ENCODE measurements at places on chromosomes 2 and 18.

DNA sequence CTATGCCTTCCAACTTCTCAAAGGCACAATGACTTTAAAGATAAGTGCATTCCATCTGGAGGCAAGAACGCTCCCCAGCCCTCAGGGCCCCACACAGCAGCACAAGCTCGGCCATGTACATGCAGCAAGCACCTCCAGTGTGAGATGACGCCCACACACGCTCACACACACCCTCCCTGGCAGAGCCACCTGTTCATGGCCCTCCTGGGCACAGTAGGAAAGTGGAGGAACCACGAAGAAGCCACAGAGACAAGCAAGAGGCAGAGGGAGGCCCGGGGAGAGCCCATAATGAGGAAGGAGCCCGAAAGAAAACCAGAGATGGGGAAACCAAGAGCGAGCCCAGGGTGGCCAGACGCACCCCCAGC lies 21.7 kb downstream of the BIN1 start:
- no peak for DNase-seq

DNA sequence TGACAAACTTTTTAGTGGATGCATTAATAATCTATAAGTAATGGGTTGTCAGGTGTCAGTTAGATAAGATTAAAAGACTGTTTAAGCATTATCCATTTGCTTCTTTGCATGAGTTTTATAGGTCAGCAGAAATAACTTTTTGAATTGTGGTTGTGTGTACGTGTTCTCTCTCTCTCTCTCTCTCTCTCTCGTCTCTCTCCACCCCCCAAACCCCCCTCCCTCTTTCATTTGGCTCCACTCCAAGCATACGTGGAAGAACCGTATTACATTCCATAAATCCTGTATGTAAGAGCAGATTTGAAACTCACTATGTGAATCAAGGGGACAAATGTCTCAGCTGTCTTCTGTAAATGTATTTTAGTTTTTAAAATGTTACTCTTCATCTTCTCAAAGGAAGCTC lies 120.2 kb downstream of the MEIS1 start:
- peak; percentile 69 for DNase-seq

GRCh38 chr18:50973367-50974126 lies 5.7 kb downstream of the ELAC1 start:
- no peak for DNase-seq

- peak; percentile 42 for DNase-seq
These were observed at the start of gene CCDC68 for GRCh38 chr18:54958704-54959625. TSS of gene CCDC68 (minus strand) at chr18:54959461. CDS start at chr18:54942791, 16,670 bp downstream.

DNA sequence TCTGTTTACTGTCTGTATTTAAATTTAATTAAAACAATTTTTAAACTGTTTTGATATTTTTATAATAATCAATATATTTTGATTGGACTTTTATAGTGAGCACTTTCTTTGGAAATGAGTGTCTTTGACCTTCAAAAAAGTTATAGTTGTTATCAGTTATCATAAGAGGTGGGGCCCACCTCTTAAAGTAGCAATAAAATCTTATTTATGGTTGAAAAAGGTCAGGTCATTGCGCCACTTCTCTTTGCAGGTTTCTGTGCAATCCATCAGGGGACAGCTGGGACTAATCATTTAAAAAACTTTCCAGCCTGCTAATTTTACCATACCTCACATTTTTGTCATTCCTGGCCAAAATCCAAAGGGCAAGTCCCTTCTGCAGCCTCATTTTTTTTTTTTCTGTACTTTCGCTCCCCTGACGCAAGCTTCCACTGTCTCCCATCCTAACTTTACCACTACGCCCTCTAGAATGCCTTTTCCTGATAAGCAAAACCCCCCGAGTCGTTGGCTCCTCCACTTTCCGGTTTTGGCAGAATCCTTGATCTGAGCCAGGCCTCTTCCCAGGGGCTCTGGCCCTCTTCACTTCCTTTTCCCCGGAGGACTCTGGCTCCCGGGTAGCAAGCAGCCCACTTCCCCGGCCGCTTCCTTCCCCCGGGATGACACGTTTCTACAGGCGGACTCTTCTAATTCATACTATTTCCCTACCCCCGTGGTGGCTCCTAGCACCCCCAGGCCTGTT lies 1.1 kb upstream of the SEH1L start:
- DNase-seq: no peak

DNA sequence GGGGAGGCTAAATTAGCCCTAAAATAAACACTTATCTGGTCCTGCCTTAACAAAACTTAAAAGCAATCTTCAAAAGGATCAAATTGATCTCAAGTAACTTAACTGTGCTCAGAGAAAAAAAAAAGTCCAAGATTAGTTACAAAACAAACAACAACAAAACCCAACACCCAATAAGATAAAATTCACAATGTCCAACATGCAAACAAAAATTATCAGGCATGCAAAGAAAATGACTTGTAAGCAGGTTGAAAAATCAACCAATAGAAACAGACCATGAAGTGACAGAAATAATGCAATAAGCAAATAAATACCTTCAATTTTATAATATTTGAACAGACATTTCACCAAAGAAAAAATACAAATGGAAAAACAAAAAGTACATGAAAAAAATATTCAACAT lies 4.0 kb upstream of the REEP1 start:
- no peak for DNase-seq

- DNase-seq: no peak
These were observed 129.3 kb upstream of the CCDC68 start for GRCh38 chr18:55088561-55088960.

DNA sequence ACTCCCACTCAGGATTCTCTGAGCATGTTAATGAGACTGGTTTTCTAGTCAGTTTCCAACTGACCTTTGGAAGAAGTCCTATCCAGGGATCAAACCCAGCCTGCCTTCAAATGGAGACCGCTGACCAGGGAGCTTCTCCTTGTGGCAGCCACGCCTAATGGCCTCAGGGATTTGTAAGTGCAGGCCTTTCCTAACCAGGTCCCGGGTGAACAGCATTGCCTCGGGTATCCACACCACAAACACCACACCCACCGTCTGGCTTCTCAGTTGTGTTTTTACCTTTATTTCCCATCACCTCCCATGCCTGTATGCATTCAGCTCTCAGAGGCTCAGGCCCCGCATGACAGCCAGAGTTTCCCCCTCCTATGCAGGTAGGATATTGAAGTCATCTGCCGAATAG lies 406.3 kb upstream of the HS6ST1 start:
- DNase-seq: no peak

- DNase-seq: peak; percentile 73
These were observed 573 bp downstream of the KDSR start for GRCh38 chr18:63366213-63367052.

DNA sequence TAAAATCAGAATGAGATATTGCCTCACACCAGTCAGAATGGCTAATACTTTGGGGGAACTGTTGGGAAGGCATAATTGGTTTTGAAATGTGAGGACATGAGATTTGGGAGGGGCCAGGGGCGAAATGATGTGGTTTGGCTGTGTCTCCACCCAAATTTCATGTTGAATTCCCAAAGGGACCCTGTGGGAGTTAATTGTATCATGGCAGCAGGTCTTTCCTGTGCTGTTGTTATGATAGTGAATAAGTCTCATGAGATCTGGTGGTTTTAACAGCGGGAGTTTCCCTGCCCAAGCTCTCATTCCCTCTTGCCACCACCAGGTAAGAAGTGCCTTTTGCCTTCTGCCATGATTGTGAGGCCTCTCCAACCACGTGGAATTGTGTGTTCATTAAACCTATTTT lies 59.6 kb downstream of the CSRNP3 start:
- DNase-seq: no peak

GRCh38 chr2:1407950-1408675 lies 5.2 kb upstream of the TPO start:
- DNase-seq: no peak

DNA sequence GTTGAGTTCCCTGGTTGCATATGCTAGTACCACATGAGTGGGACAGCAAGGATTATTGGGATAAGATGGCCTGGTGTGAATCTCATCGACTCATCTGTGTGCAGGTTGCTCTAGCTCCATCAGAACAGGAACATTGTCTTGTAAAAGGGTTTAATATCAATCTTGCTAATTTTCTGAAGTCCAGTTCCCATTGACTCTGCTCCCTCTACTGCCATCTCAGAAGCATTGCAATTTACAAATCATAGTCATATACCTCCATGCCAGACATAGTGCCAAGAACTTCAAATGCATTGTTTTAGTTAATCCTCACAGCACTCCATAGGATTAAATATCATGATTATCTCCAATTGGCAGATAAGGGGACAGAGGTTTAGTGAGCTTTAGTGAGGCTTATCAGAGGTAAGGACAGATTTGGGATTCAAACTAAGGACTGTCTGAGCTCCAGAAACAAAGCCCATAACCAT lies 4.8 kb upstream of the STAT4 start:
- no peak for DNase-seq

DNA sequence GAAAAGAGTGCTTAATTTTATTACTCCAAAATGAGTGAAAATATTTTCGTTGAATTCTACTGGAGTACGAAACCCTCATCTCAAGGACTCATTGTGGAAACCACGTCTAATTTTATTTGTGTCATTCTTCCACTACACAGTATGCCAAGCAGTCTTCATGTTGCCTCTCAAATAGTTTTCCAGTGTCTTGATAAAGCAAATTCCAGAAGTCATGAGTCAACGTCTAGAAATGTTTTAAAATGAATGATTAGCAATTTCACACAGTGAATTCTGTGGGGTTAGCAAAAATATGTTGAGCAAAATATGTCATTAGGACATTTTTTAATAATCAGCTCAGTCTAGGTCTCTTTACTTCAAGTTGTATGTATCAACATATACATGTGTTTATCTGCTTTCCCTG lies 865.5 kb downstream of the DSC3 start:
- DNase-seq: no peak

DNA sequence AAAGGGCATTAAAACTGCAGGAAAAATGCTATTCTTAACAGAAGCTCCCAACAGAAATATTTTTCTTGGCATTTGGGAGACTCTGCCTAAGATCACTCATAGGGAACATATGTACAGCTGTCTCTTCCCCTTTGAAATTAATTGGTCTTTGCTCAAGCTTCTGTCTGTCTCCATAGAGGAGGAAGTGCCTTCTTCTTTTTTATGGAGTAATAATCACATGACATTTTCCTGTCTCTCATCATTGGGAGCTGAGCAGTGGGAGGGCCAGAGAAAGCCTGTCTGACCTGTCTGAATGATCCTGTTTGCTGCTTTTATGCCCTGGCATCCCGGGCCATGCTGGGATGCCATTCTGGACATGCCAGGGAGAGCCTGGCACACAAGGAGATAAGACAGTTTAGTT lies 145.6 kb downstream of the AQP4 start:
- no peak for DNase-seq

DNA sequence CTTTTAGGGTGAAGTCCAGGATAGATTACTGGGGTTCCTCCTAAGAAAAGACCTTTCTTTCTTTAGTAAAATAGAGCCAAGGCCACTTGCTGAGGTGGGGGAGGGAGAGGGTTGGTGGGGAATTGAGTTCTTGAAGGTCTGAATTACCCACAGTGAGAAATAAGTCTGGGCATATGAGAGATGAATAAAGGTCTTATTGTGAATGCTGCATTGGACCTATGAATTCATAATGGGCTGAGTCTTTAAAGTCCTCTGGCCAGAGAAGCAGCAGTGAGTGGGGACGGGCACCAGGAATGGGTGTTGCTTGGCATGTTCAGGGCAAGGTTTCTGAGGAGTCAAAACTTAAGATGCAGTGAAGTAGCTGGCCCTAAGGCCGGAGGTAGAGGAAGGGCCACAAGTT lies 10.5 kb downstream of the MAPRE3 start:
- DNase-seq: no peak

DNA sequence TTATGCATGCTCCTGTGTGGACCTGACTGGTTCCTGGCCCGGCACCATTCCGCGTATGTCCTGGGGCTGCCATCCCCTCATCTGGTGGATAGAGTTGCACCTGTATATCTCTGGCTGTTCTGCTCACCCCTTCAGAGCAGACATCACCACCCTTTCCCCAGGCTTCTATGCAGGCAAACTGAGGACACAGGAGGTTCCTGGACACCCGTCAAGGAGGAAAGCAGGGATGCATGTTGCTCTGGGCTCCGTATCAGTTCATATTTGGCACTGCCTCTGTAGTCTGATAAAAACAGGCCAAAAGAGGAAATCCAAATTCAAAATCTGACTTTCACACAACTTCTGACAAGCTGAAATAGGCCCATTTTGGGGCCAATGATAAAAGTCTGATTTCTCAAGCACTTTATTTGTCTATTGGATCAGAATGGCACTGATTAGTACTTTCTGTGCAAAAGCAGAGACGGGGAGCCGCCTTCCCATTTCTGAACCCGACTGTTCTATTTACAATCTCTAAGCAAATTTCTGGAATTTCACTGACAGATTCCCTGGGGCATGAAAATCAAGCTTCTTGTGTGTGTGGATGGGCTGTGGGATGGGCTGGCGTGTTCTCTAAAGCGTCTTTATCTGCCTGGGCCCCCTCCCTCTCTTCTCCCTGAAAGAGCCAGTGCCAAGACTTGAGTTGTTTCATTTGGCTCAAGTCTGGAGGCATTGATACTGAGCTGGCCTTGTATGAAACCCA lies 96.9 kb downstream of the SETBP1 start:
- DNase-seq: no peak

DNA sequence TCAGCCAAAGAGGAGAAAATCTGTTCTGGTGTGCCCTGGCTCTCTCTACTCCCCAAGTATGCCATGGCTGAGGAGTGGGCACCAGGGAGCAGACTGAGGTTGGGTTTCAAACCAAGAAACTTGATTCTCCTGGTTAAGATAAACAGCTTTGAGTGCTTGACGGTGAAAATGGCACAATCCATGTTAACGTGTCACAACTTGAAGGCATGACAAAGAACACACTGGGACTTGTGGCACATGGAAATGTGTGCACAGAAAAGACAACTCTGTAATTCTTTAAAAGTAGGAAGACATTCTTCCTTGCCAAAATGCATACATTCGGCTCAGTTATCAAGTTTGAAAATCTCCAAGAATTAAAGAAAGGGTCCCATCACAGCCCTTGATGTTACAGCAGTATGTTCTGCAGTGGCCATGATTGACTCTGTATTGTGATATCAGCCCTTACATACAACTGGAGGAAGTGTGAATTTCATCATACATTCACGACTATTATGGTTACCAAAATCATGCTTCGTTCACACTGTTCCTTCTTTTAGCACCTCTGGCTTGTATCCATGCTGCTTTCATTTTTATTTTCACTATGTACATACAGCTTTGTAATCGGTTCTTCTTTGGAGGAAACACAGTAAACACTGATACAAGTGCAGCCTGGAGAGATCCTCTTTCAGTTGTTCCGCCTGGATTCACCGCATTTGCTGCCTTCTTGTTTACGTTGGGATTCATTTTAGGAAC lies 15.6 kb upstream of the ACTG2 start:
- DNase-seq: no peak

- DNase-seq: no peak
These were observed 108.8 kb upstream of the TRIB2 start for GRCh38 chr2:12607971-12608370.

Data from retina (tissue), 1 donor.